Activated CD8-positive, alpha-beta T cell treated with anti-CD3 and anti-CD28 coated beads for 36 hours (primary cell): ENCODE measurements at places on chromosomes 2 and 18. TPM values are rescaled to one million over a fixed set of nuclear protein-coding genes. Genes with fewer than 3 reads are reported as not detected.
A peak's percentile ranks its signal among the peaks of the same experiment; 100 is the strongest.

GRCh38 chr2:127233710-127234109 lies 13.6 kb upstream of the CYP27C1 start:
- no peak for DNase-seq

DNA sequence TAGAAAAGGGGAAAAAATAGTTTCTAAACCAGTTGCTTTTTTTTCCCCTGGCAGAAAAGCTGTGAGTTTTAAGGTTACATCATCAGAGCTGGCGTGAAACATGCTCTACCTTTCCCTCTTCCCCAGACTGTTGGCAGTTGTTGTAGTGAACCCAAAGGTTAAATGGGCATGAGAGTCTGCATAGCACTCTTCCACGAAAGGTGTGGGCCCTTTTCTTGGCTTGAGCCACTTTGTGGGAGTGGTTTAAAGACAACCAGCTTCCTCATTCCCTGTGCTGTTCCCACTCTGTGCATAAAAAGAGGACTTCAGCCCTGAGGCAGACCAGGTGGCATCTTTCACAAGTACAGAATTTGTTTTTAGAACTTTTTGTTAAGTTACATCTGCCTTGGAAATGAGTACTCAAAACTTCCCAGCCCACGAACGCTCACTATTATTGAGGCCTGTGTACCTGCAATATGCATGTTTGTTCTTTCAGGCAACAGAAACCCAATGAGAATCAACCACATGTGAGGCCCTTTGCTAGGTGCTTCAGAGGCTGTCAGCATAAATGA lies 243.8 kb downstream of the BABAM2 start:
- DNase-seq = peak; percentile 3

DNA sequence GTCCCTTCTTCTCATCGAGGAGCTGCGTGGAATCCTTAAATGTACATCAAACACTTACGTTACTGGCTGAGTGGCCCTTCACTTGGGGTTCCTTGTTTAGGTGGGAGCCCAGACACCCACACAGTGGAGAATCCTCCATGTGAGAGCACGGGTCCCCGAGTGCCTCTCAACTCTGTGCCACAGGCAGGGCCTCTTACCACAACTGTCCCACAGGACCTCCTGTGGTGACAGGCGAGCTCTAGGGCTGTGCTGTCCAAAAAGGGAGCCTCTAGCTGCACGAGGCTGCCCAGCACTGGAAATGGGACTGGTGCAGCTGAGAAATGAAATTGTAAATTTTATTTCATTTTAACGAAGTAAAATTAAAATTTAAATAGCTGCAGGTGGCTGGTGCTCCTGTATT lies 145.7 kb downstream of the DYSF start:
- no peak for DNase-seq

GRCh38 chr18:49865401-49865800 lies 52.1 kb upstream of the ACAA2 start:
- DNase-seq = no peak

DNA sequence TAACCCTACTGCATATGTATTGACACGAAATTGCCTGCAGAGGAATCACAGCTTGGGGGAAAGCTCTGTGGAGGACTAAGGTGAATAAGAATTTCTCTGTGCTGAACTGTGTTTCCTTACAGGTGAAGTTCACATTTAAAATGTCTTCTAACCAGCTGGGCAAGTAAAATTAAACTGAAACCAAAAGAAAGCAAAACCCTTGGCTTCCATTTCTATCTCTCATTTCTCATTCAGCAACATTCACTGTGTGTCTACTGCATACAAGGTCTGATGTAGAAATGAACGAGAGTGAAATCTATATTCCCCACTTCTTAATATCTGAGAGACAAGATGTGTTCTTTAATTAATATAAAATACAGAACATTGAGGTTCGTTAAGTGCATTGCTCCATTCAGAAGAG lies 397.3 kb downstream of the SOX11 start:
- no peak for DNase-seq

DNA sequence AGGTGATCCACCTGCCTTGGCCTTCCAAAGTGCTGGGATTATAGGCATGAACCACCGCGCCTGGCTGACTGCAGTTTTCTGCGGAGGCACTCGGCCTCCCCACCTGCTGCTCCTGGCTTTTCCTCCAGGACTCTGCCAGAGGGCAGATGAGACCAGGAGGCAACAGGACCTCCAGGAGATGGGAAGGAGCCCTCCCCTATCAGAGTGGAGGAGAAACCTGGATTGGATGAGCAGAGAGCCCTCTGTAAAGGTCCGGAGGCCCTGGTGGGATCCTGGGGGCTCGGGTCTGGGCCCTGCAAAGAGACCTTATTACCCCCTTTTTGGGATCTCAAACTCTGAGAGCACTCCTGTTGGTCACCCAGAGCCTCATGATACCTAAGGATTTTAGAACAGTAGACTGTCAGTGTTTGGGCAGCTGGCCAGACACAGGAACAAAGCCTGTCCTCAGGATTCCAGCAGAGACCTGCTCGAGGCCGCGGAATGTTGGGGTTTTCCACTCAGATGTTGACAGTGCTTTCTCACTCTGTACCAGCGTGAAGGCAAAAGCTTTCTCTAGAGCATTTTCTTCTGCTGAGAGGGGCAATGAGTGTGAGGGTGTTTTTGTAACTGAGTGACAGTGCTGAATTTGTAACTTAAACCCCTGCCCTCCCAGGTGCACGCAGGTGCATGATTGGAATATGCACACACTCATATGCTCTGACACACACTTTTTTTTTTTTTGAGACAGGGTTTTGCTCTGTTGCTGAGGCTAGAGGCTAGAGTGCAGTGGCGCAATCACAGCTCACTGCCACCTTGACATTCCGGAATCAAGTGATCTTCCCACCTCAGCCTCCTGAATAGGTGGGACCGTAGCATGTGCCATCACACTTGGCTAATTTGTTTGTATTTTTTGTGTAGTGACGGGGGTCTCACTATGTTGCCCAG lies 48.4 kb downstream of the NPPC start:
- no peak for DNase-seq

DNA sequence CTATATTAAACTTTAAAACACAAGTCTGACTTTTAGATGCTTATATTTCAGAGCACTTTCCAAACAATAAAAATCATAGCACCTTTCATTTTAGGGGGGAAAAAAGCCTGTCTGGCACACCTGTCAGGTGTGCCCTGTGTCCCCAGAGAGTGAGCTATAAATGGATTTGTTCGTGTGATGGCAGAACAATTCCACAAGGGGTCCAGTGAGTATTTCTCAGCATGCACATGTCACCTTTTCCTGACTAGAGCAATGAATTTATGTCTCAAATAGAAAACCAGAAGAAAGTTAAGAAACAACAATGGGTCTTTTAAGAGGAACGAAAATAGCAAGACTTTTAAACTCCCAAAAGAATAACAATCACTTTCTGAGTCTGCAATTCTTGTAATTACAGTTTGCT lies 55.9 kb downstream of the ACVR1C start:
- DNase-seq = peak; percentile 13

GRCh38 chr2:119735565-119735964 lies 24.2 kb upstream of the PTPN4 start:
- DNase-seq = no peak

- DNase-seq = no peak
Observed at GRCh38 chr18:68267583-68267982, 447.3 kb downstream of the TMX3 start.

GRCh38 chr18:25140962-25141308 lies 211.0 kb downstream of the ZNF521 start:
- no peak for DNase-seq

DNA sequence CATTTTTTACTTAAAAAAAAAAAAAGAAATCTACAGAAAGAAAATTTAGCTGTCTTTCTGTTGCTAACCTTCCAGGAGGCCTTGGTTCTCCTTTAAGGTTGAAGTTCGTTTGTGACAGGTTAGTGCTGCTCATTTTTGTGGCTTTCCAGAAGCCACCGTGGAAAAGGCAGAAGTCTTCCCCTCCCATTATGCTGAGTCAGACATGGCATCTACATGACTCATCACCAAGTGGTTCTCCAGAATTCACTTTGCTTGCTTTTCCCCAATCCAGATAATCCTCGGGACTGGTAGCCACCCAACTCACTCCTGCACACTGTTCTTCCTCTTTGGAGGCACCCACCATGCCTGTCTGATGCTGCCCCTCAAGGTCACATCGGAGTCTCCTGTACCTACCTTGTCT lies 228.7 kb downstream of the PIK3C3 start:
- DNase-seq = no peak

GRCh38 chr18:31426871-31427406 lies 20.6 kb upstream of the DSG3 start:
- DNase-seq = no peak

DNA sequence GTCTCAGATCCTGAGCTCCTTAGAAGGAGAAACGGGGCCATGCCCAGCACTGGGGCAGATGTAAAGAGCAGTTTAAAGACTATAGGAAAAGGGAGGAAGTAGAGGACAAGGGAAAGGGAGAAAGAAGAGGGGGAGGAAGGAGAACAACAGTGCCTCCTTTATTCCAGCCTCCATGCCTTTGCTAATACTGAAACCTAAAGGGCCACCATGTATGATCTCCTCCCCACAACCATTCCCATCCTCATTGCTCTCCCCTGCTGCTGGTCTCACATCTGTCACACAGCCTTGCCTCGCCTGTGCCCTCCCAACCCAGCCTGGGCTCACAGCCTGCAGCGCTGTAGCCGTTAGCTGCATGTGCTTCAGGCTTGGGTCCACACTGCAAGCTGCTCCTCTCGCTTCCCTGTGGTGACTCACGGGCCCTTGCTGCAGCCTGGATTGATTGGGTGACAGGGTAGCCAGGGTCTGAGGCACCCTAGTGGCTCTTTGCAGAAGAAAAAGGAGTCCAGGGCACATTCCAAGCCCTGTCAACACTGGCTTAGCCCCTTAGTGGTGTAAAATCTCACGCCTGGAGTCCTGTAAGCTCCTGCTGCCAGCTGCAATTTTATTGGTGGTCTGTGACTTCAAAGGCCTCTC lies 281.9 kb downstream of the SRBD1 start:
- no peak for DNase-seq

DNA sequence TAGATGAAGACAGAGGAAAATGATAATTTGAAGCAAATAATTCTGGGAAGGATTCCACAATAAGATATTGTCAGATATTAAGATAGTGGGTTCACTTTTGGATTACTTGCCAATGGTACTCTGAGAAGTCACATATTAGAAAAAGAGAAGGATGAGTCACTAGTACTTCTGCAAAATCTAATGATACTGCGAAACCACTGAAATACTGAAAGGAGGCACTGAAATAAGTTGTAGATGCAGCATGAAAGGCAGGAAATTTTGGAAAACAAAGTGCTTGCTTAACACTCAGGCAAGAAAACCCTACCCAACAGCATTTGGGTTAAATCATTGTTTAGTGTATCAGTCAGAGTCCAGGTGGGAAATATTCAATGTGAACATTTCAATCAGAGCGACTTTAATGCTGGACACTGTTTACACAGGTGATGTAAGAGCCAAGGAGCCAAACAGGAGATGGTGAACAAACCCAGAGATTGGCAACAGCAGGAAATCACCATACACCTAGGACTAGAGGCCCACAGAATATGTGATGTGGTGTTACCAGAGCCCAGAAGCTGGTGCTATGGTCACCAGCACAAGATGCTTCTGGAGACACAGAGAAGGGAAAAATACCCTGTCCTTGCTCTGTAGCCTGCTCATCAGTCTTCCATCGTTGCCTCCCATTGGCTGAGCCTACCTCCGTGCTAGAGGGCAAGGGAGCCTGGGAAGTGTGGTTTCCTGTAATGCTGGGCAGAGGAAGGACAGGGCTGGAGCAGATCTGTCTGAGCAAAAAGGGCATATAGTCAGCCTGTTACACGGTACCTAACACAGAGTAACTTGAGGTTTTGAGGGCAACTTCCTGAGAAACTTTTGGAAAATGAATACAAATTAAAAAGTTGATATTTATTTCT lies 204.7 kb upstream of the ITGA4 start:
- DNase-seq = peak; percentile 7

DNA sequence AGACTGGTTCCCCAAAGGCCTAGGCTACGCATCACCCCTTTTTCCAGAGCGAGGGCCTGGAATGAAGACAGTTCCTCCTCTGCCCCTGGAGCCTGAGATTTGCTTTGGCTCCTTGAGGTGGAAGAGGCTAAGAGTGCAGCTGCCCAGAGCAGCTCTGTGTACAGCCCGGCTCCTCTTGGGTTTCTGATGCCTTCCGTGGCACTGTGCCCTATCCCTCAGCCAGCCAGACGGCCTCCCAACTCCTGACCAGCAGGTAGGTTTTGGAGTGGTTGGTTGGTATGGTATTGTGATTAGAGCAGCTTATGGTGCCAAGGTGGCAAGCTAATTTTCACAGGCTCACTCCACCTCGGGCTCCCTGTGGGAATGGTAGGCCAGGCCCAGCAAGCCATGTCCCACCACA lies 112.2 kb downstream of the TANC1 start:
- DNase-seq = no peak

DNA sequence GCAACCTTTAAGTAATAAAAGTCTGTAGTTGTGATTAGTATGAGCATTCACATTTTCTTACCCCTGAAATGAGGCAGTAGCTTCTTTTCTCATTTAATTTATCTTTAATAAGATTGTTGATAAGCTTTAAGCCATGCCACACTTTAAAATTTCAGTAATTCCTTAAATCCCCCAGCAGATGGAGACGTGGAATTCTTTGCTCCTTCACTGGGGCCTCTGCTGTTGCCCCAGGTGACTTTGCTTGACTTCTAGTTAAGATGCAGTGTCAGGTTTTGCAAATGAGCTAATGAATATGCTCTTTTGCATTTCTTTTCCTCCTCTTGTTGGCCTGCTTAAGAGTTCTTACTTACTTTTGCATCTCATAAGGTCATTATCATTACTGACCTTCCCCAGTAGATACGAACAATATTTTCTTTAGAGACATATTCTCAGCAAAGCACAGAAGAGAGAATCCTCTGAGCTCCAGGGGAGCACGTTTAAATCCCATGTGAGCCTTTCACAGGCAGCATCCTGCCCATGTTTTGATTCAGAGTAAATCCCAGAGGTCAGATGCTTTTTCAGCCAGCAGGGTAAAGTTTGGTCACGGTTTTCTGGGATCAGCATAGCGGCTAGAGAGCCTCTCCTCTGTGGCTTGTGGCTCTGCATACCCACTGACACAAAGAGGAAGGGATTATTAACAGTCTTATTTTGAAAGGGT lies 222.9 kb downstream of the PTPRM start:
- no peak for DNase-seq

- no peak for DNase-seq
Observed at GRCh38 chr2:196168181-196168580, 3.2 kb downstream of the STK17B start.

GRCh38 chr18:13726972-13727331 lies 479 bp downstream of the RNMT start:
- DNase-seq = peak; percentile 53

DNA sequence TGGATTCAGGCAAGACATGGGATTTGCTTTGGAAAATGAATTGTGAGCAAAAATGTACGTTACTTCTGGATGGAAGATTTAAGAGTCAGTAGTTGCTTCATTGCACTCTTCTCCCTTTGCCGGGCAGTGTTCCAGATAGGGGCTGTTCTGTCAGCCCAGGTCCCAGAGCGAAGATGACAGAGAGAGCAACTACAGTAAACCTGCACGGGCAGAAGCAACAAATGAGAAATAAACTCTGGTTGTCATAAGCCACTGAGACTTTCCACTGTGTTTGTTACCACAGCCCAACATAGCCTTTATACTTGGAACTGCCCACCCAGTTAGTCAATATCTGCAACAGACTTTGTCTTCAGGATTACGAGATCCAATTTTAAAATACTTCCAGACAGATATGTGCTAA lies 83.3 kb downstream of the CACNB4 start:
- DNase-seq = no peak

Gene IL37
- total RNA-seq = not detected

Gene GPR17
- total RNA-seq = not detected

Gene CPLX4
- not detected for total RNA-seq

Gene DUSP2
- total RNA-seq = 313 TPM

Gene ALK
- not detected for total RNA-seq

Gene EPHA4
- total RNA-seq = 1.8 TPM

Gene ZBTB14
- 25.5 TPM for total RNA-seq

Gene COBLL1
- 0.68 TPM for total RNA-seq

Gene ASIC4
- total RNA-seq = not detected

Gene BOLL
- total RNA-seq = not detected
